NCI-H226 (cell line): ENCODE measurements at places on chromosomes 7 and 10.
A peak's percentile ranks its signal among the peaks of the same experiment; 100 is the strongest.

GRCh38 chr7:75762350-75762917 lies 9.6 kb downstream of the CCL26 start:
- DNase-seq: peak; percentile 34

DNA sequence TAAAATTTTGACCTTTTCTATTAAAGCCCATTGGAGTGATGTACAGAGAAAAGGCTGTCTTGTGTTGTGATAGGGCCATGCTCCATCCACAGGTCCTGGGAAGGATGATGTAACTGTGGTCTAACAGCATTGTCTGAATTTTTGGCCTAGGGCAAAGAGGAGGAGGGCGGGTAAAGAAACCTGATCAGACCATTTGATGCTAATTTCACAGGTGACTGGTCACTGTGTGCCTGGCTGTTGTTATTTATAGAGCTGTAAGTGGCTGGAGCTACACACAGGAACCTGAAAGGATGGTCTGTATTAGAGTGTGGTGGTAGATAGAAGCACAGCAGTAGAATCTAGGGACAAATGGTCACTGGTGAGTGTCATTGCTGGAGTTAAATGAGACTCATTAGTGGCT lies 182.1 kb downstream of the AUTS2 start:
- DNase-seq: peak; percentile 60

- DNase-seq: no peak
Observed at GRCh38 chr10:116850058-116850611, 836 bp downstream of the ENO4 start.

DNA sequence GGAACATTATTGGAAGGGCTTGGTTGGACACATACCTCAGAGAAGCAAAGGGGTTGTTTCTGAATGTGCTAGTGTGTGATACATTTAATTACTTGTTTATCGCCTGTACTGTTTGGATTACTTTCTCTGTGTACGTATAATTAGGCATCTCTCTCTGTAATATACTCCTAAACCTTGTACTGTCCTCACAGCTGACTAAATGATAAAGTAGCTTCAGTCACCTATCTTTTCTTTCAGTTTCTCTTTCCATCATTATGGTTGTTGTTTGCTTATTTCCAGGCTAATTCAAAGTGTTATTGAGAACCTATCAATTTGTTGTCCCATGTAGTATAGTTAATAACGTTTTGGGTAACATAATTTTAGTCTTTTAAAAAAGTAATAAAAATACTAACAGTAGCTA lies 34.0 kb downstream of the MXI1 start:
- no peak for DNase-seq

DNA sequence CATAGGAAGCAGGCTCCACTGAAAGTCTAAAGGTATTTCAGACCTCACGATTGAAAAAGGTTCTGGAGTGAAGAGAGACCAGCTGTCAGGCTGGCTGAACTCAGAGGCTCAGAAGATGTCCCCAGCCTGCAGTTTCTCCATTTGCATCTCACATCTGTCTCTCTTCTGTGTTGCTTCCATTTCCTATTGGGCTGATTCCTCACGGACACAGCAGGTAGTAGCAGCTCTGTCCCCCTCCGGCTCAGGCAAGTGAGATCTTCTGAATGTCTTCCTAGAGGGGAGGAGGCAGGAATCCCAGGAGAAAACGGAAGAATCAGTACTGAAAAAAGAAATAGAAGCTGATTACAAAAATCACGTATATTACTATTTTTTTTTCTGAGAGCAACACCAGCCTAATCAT lies 274.1 kb upstream of the COBL start:
- no peak for DNase-seq

DNA sequence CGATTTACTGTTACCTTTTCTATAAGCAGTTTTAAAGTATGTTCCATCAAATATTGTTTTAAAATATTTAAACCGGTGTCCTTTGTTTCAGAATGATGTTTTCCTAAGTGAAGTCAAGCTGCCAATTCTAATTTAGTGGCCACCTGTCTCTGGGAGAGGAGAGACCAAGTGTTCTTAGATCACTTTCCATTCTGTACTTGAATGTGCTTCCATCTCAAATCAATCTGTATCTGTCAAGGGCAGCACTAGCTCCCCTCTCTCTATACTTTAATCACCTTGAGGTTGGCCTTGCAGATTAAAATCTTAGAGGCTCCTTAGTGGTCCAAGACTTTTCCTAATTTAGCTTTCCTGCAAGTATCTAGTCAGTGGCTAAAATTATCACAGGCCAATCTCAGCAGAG lies 49.6 kb downstream of the LGI1 start:
- no peak for DNase-seq

DNA sequence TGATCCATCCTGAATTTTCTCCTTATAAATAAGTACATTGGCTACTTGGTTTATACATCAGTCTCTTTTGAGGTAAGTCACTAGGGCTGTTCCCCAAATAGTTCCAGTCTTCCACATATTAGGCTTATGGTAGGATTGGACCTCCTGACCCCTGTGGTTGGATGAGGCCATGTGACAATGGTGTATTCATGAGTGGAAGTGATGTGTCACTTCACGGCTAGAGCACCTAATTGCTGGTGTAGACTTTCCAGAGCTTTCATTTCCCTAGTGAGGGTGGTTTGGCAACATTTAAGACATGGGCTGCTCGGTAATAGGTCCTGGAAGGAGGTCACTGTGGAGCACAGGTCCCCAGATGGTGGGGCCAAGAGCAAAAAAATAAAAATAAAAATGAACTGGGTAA lies 141.2 kb upstream of the ABCB5 start:
- DNase-seq: no peak

- DNase-seq: no peak
Observed at GRCh38 chr10:91820144-91820543, 21.9 kb downstream of the TNKS2 start.

DNA sequence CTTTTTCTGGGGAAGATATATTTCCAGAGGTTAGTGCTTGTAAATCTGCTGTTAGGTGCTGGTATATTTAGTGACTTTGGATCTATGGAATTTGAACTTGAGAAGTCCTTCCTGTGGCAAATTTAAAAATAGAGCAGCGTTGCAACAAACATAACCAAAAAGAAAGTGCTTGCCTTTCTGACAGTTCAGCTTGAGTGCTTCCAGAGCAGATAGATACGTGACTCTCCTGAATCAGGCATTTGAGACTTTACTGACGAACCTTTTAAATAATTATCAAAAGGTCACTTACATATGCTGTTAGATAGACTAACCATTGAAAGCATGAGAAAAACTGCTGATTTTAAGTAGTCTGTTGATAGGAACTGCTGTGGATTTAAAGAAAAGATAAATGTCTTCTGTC lies 387.5 kb upstream of the LRRTM3 start:
- DNase-seq: no peak

GRCh38 chr7:131249003-131249402 lies 78.7 kb upstream of the MKLN1 start:
- peak; percentile 97 for DNase-seq

- DNase-seq: no peak
Observed at GRCh38 chr7:44172803-44173424, 16.3 kb downstream of the GCK start.

DNA sequence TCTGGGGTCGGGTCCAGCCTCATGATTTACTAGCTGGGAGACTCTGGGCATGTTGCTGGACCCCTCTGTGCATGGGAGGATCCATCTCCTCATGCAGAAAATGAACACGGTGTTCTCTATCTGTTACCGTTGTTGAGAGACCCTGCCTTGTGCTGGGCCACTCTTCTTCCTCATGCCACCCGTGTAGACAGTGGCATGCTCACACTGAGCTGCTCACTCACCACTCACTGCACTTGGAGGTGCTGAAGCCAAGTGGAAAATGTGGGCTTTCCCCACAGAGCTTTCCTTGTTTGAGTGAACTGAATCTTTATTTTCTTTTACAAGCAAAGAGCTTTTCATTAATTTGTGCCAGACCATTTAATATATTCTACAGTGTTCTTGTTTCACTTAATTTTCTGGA lies 77.5 kb upstream of the GDF10 start:
- DNase-seq: no peak

DNA sequence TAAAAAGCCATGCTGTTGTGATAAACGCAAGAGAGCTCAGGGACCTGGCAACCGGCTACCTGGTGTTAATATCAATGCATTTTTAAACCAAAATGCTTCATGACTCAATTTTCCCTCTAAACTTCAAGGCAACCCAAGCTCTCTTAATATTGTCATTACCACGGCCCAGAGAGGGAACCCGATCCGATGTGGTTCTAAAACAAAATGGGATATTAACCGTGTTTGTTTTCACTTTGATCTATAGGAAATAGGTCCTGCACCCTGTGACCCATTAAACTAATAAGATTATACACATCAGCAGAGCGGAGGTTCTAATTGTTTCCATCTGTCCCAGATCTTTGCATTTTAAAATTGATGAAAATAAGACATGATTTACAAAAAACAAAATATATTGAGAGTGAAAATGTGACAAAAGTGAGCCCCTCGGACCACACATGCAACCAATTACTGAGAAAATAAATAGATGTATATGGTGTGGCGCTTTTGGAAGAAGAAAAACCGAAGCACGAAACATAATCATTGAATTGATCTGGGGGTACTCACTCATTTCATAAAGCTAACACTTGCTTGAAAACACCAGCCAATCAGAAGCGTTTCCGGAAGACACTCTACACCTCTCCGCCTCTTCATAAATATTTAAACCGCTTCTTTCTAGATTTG lies 290.3 kb upstream of the NFE2L3 start:
- no peak for DNase-seq

GRCh38 chr10:110475722-110476515 lies 21.8 kb upstream of the DUSP5 start:
- no peak for DNase-seq

DNA sequence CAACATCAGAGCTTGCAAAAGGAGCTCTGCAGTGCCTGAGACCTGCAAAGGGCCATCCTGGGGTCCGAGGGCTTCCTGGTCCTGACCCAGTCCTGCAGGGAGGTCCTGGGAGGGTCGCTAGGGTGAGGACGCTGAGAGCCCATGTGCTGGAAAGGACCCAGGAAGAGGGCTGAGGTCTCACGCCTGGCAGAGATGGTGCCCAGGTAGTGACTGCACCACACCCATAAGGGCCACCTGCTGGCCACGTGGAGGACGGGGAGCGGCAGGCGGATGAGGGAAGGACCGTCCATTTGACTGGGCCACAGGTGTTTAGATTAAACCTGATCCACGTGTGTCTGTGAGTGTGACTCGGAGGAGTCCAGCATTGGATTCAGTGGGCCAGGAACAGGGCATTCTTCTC lies 392.8 kb downstream of the DNAJB6 start:
- no peak for DNase-seq

DNA sequence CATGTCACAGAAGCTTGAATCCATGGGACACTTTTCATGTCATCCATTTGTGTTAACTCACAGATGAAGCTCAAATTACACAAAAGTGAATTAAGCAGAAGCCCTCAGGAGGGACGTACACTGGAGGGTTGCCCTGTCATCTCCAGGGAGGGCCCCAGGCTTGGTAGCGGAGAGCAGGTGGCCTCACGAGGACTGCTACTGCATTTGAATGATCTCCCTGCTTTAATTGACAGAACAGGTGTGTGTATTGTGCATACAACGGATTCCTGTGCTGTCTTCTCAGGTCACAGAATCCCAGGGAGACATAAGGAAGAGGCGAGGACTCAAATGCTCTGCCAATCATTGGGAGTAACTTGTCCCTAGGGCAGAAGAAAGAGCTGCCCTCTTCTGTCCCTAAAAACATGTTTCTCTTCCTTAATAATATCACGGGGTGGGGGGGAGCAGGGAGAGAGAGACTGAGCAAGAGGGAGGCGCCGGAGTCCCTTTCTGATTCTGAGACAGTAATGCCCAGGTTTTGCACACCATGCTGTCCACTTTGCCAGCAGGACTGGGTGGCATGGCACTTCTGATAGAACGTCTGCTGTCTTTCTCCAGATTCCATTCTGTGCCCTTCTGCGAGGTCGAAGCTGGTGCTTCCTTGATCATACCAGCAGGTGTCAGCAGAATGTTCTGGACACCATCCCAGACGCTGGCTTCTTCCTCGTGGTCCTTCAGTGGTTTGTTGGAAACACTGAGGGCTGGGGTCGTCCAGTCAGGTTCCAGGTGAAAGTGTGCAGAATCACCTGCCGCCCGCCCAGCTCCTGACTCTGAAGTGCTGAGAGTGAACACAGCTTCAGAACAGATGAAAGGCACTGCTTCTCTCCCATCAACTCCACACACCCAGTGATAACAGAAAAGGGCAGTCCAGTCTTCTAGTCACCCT lies 26.2 kb upstream of the RASGEF1A start:
- DNase-seq: peak; percentile 36

DNA sequence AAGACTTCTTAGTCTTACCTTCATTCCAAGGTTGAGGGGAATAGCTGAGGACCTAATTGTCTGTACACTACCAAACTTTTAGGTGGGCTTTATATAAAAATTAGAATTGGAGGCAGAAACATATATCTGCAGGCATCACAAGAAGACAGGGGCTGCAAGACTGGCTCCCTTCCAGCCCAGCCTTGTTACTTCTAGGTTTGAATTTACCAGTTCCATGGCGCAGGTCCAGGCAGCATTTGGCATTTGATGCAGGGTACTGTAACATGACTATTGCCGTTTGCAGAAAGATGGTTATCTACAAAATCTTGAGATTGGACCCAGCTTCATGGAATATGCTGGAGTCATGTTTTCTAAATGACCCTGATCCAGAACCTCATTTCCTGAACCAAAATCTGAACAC lies 105.4 kb upstream of the RHOBTB1 start:
- no peak for DNase-seq

DNA sequence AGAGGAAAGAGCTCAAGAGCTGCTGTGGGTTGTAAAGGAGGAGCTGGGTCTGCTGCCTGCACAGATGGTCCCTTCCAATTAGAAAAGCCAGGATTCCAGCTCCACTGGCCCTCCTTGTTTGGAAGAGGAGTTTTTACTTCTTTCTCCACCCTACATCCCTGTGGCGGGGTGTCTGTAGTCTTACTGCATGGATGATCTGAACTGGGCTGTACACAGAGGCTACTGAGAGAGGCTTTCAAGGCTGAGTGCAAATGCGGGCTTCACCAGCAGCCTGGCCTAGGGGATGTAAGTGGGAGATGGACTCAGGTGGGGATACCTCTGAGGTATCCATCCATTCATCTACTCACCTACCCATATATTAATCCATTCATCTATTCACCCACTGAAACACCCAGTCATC lies 7.1 kb upstream of the CXCL12 start:
- no peak for DNase-seq

DNA sequence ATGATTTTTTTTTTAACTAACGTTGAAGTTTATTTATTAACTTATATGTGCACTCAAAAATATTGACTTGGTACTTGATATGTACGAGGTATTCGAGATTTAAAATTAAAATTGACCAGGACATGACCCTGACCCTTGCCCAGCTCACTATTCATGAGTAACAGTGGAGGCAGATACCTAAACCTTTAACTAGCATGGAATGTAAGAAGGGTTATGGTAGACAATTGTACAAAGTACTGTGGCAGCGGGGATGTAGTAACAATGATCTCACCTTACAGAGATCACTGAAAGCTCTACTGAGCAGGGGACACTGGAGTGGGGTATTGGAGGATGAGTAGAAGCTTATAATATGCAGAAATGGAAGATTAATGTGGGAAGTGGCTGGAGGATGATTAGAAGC lies 60.8 kb downstream of the ADRA2A start:
- DNase-seq: no peak

DNA sequence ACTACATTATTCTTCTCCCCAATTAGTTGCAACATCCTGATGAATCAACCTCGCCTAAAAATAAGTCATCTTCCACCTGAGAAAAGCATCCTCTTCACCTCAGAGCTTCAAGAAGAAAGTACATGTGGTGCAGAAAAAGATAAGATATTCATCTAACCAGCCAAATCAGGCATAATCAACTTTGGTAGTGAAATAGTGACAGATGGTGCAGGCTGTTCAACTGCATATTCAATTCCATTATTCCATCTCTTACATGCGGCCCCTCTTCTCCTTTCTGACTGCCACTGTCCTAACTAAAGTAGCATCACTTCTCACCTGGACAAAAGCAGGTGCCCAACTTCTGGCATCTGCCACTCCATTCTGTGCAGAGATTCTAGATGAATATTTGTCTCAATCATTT lies 148.4 kb upstream of the STEAP1 start:
- DNase-seq: no peak
